ENCODE measurements at places on chromosomes 5 and 9.

DNA sequence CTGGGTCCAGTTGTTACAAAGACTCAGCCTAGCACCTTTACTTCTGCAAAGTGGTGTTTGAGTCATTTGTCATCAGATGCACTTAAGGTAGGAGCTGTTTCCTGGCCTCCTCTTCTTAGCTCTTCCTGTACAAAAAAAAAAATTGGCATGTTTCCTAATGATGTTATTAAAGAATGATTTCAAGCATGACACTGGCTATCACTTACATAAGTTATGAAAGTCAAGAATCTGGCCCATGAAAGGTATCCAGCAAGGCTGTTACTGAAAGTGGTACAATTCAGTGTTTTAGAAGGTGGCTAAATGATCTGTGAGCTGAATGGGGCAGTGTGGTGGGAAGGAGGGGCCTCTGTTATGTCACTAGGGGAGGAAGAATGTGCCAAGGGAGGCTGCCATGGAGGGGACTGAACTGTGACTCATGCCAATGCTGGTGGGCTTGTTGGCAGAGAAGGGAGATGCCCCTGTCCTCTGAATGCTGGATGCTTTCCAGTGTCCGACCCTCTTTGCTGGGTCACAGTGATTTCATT lies 175.1 kb upstream of the MAP1B start:
- no peak for DNase-seq

GRCh38 chr5:133701871-133702270 lies 89.5 kb upstream of the FSTL4 start:
- DNase-seq: no peak

- no peak for DNase-seq
Observed at GRCh38 chr9:81479573-81479972, 209.8 kb downstream of the TLE1 start.

DNA sequence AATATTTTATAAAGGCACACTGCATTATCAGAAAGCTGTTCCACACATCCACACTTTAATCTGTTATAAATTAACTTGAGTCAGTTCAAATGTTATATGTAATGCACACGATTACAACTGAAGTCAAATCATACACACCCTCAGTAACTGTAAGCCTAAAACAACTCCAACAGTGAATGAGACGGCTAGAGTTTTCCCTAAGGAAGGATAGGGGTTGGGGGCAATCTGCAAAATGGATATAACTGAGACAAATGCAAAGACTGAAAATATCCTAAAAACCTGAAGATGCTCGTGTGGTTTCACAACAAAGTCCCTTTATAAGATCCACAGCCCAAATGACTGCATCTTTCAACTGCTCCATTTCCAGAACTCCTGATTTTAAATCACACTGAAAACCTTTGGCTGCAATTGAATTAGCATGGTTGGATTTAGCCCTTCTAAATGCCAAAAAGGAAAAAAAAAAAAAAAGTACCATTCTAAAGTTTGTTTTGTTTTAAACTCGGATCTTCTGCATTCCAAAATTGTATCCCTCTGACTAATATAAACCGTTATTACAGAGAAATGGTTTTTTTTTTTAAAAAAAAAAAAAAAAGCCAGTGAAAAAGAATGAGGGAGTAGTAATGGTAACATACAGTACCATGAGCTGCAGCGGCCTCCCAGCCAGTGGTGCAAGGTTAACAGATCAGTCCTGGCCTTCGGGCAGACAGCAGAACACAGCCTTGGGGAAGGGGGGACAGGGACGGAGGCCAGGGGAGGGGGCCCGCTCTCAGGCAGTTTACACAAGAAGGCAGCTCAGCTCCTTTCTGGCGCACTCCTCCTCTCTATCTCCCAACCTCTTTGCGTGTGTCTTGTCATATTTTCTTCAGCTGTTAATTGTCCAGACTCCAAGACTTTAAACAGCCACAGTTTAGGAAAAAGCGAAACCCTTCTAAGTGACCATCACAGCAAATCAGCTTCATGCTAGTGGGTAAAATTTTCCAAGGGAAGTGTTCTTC lies 166.1 kb downstream of the BNC2 start:
- no peak for DNase-seq

- no peak for DNase-seq
Observed at GRCh38 chr5:38650540-38650939, 94.1 kb upstream of the LIFR start.

GRCh38 chr5:144028058-144028457 lies 142.4 kb downstream of the YIPF5 start:
- no peak for DNase-seq

DNA sequence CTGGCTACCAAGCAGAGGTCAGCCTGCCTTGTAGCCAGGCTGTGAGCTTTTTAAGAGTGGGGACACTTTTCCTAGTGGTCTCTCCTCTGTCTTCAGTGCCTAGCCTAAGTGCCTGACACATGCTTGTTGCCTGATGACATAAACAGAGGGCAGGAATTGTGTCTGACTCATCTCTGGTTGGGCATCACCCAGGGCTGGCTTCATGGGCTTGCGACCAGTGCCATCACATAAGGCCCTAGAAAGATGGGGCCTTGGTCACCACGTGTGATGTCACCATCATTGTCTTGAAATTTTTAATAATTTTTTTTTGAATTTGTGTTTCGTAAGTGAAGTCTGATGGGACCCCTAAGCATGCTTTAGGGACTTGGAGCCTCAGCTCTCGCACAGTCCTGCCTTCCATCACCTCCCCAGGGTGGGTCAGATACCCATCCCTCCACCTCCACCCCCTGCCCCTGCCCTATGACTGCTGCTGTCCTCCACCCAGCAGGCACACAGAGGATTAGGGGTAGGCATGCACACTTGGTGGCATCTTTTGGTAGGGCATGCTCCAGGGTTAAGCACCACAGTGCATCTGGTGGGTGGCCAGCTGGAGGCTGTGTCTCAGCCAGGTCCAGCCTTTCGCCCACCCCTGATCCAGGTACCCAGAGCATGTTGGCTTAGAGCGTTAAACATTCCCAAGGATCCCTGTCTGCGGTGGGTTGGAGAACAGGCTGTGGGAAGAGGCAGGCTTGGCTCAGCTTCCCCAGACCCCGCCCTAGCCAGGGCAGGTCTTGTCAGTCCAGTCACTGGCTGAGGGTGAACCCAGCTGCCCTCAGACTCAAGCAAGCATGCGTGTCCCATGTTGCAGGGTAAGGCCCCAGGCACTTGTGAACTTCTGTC lies 80.1 kb upstream of the SH3PXD2B start:
- no peak for DNase-seq

- no peak for DNase-seq
Observed at GRCh38 chr9:2082772-2083171, 67.6 kb downstream of the SMARCA2 start.

- DNase-seq: no peak
Observed at GRCh38 chr5:160616712-160617497, 195.2 kb downstream of the PTTG1 start.

GRCh38 chr5:14980698-14981097 lies 109.1 kb upstream of the ANKH start:
- DNase-seq: no peak

DNA sequence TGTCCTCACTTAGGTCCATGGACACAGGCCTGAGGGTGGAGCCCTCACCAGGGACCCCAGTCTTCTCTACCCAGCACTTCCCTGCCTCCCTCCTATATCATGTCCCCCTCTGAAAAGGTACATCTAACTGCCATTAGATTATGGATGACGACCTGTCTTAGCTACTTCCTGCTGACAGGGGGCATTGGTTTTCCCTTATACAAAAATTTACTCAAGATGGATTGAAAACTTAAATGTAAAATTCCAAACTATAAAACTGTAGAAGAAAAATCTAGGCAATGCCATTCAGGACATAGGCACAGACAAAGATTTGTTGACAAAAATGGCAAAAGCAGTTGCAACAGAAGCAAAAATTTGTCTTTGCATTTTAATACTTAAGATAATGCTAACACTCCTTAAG lies 623.2 kb upstream of the FAM174A start:
- no peak for DNase-seq

- no peak for DNase-seq
Observed at GRCh38 chr9:88530051-88530450, 4.9 kb upstream of the NXNL2 start.

GRCh38 chr5:15737871-15738664 lies 238.1 kb downstream of the FBXL7 start:
- DNase-seq: no peak

DNA sequence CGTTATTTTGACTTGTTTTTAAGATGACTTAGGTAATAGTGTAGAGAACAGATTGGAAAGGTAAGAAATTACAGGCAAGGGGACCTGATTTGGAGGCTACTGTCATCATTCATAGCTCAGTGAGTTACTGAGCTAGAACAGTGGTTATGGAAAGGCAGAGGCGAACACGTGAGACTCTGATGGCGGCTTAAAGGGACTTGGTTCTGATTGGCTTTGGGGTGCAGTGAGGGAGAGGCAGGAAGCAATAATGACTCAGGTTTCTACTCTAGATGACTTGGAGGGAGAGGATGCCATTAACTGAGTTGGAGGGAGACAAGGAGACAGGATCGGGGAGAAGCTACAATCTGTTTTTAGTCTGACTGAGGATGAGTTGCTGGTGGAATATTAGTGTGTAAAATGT lies 3.0 kb downstream of the F2RL2 start:
- no peak for DNase-seq

- DNase-seq: no peak
Observed at GRCh38 chr5:159548517-159548916, 218.2 kb upstream of the IL12B start.

DNA sequence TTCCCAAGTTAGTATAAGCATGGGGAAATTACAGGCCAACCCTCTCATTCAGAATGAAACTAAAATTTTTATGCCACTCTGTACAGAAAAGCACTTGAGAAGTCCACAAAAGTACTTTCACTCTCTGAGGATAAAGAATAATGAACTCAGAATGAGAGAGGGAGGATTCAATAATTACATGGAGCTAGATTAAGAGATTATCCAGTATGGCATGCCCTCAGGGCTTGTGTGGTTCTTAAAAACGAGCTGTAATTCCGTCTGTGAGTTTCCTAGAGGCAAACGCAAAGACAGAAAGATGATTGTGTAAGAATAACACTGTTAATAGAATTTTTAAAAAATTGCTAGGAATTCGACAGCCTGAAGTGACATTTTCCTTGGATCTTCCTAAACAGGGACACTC lies 126.8 kb upstream of the PTCH1 start:
- no peak for DNase-seq

- no peak for DNase-seq
Observed at GRCh38 chr9:114054191-114054690, 23.9 kb downstream of the AMBP start.
